IPS DF 6.9 (cell line): ENCODE measurements at places on chromosomes 16 and 17.

DNA sequence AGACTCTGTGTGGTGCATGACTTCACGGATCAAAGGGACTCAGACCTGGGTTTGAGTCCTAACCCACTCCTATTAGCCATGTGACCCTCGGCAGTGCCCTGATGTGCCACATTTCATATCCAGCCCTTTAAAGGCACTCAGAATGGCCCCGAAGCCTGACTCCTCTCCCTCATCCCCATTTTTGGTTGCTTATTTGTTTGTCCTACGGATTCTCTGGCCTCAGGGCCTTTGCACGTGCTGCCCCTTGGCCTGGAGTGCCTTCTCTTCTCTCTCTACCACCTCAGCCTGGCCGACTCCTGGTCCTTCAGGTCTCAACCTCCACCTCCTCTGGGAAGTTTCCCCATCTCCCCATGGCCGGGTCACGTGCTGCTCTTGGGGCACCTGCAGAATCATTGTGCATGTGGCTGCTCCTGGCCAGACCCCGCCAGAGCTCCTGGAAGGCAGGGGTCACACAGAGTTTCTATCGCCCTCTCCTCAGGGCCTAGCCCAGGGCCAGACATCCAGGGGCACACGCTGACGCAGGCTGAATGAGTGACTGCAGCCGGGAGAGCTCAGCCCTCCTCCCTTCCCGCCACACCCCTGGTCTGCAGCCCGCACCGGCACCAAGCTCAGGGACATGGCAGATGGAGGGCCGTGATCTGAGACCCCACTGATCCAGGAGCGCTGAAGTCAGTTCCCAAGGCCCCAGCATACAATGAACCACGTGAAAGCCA, 22.0 kb upstream of the CIBAR2 start:
- DNase-seq, result no peak

- no peak for DNase-seq
These were observed 315.8 kb downstream of the HAPSTR1 start for GRCh38 chr16:9407206-9407758.

DNA sequence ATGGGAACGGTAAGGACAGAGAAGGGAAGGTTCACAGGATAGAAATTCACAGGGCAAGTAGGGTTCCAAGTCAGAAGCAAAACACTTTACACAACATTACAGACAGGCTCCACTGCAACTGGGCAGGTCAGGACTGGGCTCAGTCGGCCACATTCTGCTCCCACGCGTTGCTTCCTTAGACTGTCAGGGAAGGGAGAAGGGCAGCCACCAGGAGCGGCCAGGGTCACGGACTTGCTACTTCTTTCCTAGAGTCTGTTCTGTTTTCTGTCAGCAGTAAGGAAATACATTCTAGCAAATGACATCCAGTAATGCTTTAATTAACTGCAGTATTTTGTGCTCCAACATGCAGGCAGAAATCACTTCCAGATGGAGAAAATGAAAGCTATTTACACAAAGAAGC, 160.3 kb upstream of the RPH3AL start:
- no peak for DNase-seq

DNA sequence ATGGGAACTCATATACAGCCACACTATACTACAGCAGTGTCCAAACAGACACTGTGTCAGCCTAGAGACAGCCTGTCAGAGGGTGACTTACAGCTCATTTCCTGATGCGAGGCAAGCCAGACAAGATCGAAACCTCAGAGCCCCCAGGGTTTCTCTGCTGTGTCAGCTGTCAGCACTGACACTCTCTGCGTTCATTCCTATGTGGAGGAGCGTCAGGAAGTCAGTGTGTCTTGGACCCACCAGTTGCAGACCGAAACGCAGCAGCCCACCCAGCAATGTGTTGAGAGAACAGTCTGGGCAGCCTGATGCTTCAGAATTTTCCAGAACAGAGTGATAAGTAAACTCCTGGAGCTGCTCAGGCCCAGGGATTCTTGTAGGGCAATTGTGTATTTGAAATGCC, 20.6 kb upstream of the MAPT start:
- no peak for DNase-seq

- no peak for DNase-seq
These were observed 42.5 kb downstream of the PRMT7 start for GRCh38 chr16:68353366-68353765.

DNA sequence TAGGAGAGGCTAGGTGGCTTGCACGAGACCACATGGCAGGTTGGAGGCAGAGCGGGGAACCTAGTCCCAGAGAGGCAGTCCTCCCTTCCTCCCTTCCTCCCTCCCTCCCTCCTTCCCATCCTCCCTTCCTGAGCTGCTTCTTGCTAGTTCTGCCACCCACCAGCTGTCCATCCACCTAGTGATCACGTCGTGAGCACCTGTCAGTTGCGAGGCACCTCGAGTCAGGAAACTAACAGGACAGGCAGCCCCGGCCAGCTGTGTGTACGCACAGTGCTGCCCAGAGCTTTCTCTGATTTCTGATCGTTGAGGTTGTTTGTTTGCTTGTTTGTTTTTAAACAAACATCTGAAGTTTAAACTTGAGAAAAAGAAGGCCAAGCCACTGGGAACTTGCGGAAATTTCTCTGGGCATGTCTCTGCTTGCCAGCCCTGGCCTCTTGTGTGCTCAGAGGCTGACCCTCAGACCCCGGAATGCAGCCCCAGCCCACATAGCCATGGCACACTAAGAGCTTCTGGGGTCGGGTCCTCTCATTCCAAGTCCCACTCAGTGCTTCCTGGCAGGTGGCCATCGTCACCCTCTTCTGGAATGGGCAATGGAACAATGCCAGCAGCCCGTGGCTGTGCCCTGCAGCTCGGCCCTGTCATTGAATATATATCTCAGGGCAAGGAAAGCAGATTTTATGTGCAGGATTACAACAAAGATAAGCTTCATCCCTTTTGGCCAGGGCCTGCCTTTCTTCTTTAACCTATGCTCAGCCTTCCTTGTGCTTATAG, 174.0 kb downstream of the KATNIP start:
- DNase-seq, result no peak

GRCh38 chr16:2027024-2028010, 615 bp downstream of the NHERF2 start:
- DNase-seq, result no peak
